ENCODE measurements at places on chromosomes 7 and 10. TPM values are rescaled to one million over a fixed set of nuclear protein-coding genes. Genes with fewer than 3 reads are reported as not detected.

DNA sequence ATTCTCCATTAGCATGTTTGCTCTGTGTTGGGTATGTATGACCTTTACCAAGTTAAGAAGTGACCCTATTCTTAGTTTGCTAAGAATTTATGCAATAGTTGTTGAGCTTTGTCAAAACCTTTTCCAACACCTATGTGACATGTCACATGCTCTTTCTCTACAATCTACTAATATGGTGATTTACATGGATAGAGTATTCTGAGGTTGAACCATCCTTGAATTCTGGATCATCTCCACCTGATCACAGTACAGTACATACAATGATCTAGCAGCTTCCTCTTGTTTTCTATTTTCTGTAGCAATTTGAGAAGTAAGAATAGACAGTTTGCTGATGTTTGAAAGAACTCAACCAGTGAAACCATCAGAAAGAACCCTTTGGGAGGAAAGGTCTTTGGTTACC is 101.2 kb upstream of the PDGFA start:
- no peak for DNase-seq

DNA sequence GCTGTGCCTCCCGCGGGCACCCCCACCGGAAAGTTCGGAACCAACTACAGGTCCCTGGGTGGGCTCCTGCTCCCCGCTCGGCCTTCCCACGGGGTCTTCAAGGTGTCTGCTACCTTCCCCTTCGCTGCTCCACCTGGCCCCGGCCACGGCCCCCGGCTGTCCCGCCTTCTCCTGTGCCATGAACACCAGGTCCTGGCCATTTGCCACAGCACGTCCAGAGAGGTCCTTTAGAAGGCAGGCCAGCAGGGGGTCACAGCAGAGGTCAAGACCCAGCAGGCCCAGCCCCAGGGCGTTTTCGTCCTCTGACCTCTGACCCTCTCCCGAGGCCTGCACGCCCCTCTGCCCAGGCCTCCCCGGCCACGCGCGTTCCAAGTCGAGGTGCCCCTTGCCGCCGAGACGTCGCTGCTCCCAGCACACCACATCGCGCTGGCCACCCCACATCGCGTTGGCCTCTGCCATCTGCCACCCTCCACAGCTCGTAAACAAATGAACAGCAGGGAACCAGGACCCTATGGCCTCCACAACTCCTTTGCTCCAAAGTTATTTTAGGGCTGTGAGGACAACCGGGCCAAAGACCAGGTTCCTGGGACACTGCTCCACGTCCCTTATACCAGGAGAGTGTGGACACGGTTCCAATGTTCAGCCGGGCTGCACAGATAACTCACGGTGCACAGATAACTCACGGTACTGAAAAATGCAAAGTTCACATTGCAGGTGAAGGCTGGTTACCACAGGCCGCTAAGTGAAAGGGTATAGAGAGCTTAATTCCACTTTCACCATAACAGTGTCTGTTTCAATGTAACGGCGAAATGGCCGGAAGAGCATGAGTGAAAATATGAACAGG is 74.3 kb downstream of the CFAP46 start:
- no peak for DNase-seq

The ARPC1A gene
- 140 TPM for total RNA-seq

The VWDE gene
- 1.7 TPM for total RNA-seq

DNA sequence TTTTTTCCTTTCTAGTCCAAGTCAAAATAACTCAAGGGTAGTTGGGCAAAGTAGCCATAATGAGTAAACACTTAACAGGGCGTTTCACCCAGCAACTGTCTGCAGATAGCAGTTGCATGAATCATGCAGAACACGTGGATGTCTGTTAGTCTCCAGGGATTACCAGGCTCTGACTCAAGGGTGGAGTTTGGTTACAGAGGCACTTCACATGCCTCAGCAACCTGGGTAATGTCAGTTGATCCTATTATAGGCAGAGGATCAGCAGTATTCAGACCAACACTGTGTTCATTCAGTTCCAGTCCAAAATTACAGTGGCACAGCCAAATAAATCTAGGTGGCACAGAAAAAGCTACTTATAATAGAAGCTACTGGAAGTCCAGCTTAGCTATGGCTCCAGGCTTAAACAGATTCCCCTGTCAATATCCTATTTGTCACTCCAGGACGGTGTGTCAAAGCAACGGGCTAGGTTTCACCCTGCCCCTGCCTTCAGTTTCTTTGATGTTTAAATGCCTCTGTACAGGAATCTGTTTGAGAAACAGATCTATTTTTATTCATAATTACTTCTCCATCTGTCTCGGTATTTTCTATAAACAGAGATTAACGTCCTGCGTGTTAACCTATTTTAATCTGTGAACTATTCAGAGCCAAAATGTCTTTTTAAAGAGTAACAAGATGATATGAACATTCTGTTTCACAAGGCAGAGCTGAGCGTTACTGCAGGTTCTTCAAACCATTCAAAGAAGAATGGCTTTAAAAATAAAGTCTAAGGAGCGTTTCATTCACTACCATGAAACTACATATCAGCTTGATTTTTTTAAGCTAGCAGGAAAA is 162.6 kb upstream of the AKR1E2 start:
- peak; percentile 91 for DNase-seq

DNA sequence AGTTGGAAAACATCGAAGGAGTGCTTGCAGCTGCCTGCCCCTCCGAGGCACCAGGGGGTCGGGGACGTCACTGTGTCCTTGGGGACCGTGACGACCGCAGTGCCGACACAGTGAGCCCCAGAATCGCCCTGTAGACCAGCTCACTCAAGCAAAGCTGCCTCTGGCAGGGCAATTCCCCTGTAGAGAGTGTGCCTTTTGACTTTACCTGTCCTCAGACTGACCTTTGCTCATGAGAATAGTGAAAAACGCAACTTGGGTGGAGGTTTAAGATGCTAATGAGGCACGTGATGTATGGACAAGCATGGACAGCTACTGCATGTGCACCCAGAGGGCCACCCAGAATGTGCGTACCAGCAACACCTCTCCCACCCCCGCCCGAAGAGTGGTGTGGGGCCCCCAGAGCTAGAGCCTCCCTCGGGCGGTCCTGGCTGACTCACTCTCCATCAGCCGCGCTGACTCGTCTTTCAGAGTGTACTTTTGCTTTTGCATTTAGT is 271.9 kb downstream of the ADARB2 start:
- no peak for DNase-seq

GRCh38 chr10:32039734-32040133 is 16.5 kb downstream of the KIF5B start:
- no peak for DNase-seq

- no peak for DNase-seq
These were observed 11.7 kb downstream of the ARHGAP19 start for GRCh38 chr10:97280783-97281182.

- no peak for DNase-seq
These were observed 34.0 kb downstream of the TMEM270 start for GRCh38 chr7:73894733-73895551.

- no peak for DNase-seq
These were observed 10.0 kb upstream of the CPA2 start for GRCh38 chr7:130256704-130257103.

DNA sequence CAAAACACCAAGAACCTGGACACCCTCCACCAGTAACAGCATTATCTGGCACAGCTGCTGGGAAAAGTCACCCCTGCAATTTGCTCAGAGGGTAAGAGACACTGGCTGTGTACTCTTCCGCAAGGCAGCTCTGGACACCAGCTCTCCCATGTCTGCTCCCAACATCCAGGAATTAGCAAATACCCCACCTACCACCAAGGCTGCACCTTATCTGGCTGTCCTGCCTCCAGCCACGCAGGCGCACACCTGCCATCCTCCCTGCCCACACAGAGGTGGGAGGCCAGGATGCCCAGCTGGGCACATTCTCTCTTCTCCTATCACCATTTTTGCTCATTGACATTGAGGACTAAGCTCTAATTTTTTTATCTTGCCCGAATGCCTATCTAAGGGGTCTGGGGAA is 20.3 kb upstream of the BNIP3 start:
- DNase-seq: no peak

The NFE2L3 gene
- total RNA-seq: 8.7 TPM

The TAS2R5 gene
- 1.2 TPM for total RNA-seq

GRCh38 chr7:139958599-139959284 is 104.0 kb downstream of the PARP12 start:
- DNase-seq: no peak

DNA sequence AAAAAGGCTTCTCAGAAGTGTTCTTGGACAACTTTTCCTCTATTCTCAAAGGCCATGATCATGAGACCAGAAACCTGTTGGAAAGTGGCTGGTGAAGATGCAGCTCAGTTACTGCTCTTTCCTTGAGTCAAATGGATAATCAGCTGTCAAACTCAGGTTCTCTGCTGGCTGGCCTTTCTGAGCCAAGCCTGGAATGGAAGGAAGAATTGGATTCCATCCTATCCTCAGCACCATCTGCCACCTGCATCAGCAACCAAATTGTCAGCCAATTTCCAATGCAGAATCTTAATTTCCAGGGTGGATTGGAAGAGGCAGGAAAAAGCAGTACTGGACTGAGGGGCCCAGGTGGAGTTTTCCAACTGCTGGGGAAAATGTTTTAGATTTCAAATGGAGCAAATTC is 631.7 kb downstream of the KCNMA1 start:
- no peak for DNase-seq

- no peak for DNase-seq
These were observed 30.4 kb downstream of the MYPN start for GRCh38 chr10:68139448-68140272.

GRCh38 chr7:120609136-120609753 is 248.7 kb downstream of the TSPAN12 start:
- DNase-seq: no peak

DNA sequence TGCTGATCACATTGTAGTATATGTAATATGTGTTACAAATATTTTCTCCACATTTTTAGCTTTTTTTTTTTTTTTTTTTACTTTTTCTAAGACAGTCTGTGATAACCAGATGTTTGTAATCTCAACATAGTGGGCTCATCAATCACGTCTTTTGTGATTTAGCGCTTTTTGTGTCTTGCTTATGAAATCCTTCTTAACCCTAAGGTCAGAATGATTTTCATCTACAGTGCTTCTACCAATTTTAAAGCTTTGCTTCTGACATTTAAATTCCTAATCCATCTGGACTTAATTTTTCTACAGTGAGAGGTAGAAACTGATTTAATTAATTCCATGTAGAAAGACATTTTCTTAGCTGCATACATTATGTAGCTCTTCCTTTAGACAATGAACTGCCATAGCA is 626.4 kb downstream of the TNS3 start:
- no peak for DNase-seq

The C7orf33 gene
- not detected for total RNA-seq

DNA sequence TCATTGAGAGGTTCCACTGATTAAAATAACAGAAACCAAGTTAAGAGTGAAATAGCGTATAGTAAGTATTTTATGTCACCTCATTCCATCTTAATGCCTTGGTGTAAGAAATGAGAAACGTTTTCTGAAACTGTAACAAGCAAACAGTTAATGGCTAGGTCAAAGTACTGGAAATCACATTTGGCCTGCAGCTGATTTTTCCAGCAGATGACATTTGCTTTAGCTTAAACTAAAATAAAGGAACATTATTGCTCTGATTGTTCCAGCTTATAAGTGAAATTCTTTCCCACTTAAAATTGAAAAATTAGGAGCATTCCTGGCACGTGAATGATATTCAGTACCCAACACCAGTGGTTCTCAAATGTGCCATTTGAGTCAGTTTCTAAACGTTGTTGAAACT is 213.6 kb upstream of the DPP6 start:
- DNase-seq: no peak

The DNAJB6 gene
- 95.8 TPM for total RNA-seq

The AKR1C1 gene
- total RNA-seq: 48.7 TPM

The HGF gene
- 8.0 TPM for total RNA-seq

GRCh38 chr10:22992621-22993020 is 64.8 kb downstream of the ARMC3 start:
- no peak for DNase-seq

The RARRES2 gene
- 143 TPM for total RNA-seq

The TRIM50 gene
- total RNA-seq: 1.3 TPM

The TFR2 gene
- total RNA-seq: 13.8 TPM

DNA sequence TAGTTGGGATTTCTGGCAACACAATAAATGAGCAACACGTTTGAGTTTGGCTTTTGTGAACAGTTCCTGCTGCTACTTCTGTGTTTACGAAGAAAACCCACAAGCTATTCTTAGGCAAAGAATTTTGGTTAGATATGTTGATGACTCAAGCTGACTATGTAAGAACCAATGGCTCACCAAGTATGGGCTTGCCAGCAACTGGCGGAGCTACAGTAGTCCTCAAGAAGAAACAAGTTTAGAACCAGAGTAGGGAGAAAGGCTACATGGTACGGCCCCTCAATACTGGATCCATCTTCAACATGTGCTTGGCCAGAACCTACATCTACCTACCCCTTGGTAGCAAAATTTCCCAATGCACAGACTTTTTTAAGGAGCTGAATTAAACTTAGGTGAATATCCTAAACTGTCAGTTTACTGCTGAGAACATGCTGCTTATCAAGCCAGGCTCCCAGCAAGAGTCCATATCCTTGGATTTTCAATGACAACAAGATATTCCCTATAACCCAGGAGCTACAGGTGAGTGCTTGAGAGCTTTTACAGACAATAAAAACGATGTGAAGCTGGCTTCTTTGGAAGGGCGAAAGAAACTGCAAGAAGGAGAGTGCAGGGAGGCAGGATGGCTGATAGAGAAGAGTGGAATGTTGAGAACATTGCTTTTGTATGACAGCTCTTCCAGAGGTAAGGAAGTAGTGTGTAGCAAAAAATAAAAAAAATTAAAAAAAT is 74.3 kb upstream of the ASAH2 start:
- DNase-seq: peak; percentile 13

The RPEL1 gene
- total RNA-seq: 0.09 TPM

GRCh38 chr7:139231513-139232376 is 708 bp downstream of the UBN2 start:
- no peak for DNase-seq

The C10orf90 gene
- total RNA-seq: 0.20 TPM

The GDI2 gene
- total RNA-seq: 205 TPM

The NEBL gene
- 15.0 TPM for total RNA-seq

The RADIL gene
- 2.4 TPM for total RNA-seq

- peak; percentile 61 for DNase-seq
These were observed at the start of gene LRRTM3 for GRCh38 chr10:66925896-66926715. LRRTM3 (plus strand) TSS chr10:66926036.

The ALDH18A1 gene
- 95.4 TPM for total RNA-seq

DNA sequence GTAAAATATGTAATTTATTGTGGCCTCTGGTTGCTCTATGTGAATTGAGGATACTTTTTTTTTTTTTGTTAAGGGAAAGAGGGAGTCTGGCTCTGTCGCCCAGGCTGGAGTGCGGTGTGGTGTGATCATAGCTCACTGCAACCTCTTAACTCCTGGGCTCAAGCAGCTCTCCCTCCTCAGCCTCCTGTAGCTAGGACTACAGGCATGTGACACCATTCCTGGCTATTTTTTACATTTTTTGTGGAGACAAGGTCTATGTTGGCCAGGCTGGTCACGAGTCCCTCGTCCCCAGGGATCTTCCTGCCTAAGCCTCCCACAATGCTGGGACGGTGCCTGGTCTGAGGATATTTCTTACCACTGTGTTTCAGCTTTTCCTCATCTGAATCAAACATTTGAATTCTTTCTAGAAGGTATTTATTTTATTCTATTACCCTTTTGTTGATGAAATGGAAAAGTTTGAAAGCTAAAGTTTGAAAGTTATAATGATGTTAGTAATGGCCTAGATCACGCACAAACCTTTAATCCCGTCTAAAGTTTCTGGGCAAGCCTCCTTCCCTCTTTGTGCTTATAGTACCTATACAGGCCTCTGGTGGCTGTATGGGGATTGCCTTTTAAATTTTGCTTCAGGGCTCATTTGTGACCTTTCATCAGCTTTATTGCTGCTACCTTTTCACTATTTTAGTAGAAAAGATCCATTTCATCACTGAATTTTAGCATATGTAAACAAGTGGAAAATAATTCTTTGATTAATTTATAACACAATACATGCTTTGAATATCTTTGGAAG is 2.0 kb downstream of the IFRD1 start:
- peak; percentile 30 for DNase-seq

- DNase-seq: no peak
These were observed 48.0 kb upstream of the AQP1 start for GRCh38 chr7:30863706-30864035.

All from mucosa of gallbladder (tissue), 1 donor.